ENCODE measurements at places on chromosomes 6 and 20.

DNA sequence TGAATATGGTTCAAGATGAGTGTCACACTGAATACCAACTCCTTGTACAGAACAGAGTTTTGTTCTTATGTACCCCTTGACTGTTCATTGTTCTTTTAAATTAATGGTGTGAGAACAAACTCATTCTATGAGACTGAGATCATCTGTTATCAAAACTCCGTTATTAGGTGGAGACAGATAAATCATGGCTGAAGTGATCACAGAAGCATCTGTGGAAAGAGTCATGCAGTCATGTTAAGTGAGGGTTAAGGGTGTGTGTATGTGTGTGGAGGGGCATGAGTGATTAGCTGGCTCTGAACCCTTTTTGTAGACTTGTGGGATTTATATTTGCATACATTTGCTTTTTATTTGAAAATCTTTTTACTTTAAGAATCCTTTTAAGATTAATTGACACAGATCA is 24.7 kb downstream of the ADGRG6 start:
- DNase-seq: no peak

GRCh38 chr6:39822846-39823815 is 31.0 kb downstream of the DAAM2 start:
- no peak for DNase-seq

DNA sequence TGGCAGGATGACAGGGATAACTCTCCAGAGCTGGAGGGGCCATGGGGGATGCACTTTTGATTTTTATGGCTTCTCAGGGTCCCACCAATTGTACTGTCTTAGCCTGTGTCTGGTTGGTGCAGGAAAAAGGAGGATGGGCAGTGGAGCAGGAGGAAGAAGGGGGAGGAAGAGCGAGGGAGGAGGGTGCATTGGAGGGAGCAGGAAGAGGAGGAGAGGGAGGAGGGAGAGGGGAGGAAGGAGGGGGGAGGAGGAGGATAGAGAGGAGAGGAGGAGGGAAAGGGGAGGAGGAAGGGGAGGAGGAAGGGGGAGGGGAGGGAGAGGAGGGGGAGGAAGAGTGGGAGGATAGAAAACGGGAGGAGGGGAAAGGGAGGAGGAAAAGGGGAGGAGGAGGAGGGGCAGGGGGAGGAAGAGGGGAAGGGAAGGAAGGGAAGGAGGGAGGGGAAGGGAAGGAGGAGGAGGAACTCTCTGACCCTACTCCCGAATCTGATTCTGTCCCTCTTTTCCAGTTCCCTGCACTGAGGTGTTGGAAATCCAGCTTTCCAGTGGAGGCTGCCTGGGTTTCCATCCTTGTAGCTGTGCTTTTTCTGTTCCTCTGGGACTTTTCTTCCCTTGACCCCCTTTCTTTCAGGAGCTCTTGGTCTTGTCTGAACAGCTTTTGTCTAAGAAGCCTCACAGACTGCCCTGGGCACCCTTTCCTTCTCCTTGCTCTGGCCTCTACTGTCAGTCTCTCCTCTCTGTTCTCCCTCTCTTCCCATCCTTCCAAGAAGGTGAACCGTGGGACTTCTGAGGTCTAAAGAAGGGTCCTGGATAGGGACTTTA is 149.4 kb downstream of the DHX35 start:
- no peak for DNase-seq

DNA sequence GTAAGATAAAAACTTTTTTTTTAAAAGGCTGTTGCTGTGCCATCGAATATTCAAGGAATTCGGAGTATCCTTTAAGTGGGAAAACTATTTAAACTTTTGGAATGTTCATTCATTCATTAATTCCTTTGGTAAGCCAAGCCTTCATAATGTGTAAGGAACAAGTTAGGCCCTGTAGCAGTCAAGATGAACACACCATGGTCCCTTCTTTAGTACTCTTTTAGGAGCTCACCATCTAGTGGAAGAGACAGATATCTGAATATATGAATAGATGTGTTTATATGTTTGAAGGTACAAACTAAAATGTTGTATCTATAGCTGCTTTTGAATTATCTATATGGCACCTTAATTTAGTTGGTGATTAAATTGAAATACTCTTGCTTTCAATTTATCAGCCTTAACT is 5.8 kb downstream of the SPO11 start:
- no peak for DNase-seq

GRCh38 chr6:161832622-161833021 is 558.8 kb upstream of the AGPAT4 start:
- DNase-seq: no peak

DNA sequence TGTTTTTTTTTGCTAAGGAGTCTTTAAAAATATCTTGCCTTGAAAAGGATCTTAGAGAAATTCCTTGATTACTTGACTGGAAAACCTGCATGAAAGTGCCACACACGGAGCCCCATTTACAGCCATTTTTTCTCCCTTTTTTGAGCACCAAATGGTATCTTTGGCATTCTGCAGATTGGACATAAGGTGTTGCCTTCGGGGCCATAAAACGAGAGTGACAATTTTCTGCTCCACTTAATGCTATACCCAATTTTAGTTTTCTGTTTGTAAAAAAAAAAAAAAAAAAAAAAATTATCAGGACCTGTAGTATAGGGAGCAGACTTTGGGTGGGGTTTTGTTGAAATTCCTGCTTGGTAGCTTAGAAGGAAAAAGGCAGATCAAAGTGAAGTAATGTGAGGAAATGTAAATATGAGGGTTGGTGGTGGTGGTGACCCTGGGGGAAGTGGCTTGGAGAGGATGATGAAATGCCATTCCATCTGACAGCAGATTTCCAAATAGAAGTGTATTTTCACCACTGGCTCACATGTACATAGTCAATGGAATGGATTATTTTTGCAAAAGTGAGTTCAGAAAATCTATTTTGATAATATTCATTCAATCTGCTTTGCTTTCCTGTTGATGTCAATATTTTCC is 212.1 kb upstream of the SOX4 start:
- no peak for DNase-seq

DNA sequence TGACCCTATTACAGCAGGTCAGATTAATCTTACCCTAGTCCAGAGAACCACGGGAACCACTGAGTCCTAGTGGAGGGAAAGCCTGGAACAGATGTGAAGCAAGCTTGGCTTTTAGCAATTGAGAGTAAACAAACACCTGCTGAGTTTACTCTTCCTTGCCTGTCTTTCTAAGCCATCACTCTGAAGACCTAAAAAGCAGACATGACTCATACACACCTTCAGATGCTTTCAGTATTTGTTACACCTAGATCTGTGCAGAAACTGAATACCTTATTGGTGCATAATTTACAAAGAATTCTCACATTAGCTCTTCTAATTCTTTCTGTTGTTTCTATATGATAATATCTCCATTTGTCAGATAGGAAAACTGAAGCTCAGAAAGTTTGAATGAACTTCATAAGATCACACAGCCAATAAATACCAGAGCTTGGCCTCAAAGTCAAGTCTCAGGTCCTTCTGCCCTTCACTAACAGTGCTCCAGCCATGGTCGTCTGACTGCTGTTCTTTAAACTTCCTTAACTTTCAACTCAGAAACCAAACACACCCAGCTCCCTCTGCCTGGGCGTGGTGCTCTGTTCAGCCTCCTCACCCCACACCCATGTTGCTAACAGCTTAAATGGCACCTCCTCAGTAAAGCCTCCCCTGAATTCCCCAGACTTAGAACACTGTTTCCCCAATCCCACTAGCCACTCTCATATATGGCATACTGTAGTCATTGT is 8.6 kb upstream of the GABBR1 start:
- DNase-seq: no peak

DNA sequence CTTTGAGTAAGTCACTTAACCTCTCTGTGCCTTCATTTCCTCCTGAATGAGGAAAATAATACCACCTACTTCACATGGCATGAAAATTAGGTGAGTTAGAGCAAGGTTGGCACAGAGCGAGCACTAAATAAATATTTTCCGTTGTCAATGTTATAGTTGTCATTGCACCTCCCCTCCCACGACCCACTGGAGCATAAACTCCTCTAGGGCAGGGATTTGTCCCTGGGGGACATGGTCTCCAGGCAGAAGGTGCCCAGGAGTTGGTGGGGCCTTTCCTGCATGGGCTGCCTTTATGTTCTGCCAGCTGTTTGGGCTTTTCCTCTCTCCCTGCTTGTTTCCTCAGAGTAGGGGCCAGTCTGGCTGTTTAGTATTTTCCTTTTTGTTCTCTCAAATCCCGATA is 1.3 kb upstream of the ANGPT4 start:
- no peak for DNase-seq

- DNase-seq: no peak
These were observed 278.8 kb downstream of the CDC5L start for GRCh38 chr6:44666324-44666723.

DNA sequence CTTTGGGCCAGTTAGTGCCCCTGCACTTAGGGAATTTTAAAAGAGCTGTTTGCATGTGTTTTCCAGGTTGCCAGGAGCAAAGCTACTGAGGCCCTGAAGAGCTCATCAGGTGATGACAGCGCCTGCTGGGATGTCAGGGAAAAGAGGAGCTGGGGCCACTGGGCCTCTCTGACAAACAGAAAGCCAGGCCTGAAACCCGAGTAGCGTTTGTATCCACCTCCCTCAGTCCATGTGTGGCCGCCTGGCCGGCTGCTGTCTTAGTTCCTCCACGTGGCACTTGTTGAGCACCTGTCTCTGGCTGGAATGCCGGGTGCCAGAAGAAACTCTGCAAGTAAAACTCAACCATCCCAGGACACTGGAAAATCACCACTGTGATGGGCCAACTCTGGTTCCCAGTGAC is 601.2 kb downstream of the CDH26 start:
- no peak for DNase-seq

- DNase-seq: no peak
These were observed 90.2 kb downstream of the ZDHHC14 start for GRCh38 chr6:157471077-157471686.

DNA sequence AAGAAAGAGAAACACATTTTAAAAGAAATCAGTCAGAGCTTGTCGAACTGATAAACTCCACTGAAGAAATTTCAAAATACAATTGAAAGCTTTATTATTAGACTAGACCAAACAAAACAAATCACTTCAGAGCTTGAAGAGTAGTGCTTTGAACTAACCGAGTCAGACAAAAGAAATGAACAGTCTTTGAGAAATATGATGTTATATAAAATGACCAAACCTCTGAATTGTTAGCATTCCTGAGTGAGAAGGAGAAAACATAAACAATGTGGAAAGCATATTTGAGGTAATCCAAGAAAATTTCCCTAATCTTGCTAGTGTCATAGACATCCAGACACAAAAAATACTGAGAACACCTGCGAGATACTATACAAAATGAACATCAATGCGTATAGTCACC is 13.2 kb upstream of the CST4 start:
- no peak for DNase-seq

DNA sequence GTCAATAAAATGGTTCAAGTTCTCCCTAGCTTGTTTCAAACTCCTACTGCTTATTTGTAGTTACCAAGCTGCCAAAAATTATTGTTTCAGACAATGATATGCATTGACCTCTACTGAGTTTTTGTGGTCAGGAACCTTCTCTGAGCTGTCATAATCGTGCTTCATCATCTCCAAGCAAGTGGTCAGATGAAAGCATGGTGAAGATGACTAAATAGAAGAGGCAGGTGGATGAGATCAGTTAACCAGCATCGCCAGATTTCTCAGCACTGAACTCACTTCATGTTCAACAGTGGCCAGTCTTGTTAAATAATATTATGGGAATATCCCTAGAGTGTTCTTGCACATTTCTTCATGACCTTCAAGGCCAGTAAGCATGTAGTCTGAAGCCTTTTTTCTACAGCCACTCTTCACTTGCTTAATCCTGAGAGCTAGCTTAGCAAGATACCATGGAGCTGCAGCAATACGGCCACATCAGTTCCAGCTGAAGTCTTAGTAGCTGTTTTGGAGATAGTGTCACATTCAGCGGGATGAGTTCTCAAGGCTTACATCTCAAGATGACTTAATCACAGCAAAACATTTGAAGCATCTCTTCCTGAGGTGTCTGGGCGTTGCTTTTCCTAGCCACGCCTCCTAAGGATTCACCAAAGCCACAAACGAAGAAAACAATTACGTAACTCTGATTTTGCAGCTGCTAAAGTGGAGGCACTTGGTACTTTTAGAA is 101.6 kb upstream of the TMEM30A start:
- no peak for DNase-seq

DNA sequence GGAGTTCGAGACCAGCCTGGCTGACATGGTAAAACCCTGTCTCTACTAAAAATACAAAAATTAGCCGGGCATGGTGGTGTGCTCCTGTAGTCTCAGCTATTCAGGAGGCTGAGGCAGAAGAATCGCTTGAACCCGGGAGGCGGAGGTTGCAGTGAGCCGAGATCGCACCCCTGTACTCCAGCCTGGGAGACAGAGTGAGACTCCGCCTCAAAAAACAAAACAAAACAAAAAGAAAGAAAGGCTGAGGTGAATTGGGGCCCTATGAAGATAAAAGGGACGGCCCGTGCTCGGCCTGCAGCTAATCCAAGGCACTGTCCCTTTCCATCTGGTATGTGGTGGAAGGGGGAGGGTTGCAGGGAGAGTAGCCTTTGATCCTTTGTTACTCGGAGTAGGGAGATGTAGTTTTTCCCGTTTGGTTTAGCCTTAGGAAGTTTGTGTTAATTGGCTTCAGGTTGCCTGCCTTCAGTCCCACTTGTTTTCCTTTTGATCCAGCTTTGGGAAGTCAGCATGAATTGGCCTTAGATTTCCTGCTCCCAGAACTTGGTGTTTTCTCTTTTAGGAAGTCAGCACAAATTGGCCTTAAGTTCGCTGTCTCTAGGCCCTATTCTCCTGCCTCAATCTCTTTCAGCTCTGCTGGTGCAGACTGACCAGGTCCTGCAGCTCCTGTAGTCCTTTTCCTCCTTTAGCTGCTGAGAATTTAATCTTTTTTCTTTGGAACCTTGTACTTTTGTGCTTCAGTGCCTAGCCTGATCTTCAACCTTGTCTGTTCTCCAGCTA is 36.1 kb upstream of the PAQR8 start:
- no peak for DNase-seq

- DNase-seq: no peak
These were observed 13.6 kb upstream of the CALHM6 start for GRCh38 chr6:116447496-116448011.

- DNase-seq: no peak
These were observed 37.7 kb downstream of the TRIM27 start for GRCh38 chr6:28886079-28886439.

DNA sequence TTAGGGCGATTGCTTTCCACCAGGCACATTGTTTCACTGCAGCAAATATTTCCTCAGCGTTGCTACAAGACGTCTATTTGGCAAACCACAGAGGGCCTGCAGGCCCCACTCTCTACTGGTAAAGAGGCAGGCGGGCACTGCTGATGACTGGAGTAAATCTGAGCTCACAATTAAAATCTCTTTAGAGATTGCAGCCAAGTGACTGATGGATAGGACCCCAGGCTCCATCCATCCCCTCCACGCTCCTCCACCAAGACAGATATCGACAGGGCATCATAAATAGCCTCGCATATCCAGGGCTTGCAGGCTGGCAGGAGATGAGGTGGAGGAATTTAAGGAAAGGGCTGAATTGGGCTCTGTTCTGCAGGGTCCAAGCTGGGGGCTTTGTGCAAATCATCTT is 50.4 kb upstream of the MDGA1 start:
- no peak for DNase-seq

- no peak for DNase-seq
These were observed 57.0 kb downstream of the DNAAF9 start for GRCh38 chr20:3350422-3350821.

DNA sequence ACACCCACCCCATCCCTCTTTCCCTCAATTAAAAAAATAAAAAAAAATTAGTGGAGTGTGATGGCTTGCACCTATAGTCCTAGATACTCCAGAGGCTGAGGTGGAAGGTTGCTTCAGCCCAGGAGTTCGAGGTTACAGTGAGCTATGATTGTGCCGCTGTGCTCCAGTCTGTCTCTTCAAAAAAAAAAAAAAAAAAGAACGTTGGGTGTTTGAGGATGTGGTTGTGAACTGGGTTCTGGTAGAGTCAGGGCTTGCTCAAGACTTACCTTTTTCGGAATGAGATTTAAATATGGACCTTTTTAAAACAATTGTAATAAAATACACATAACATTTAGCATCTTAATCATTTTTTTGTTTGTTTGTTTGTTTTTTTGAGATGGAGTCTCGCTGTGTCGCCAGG is 211.9 kb downstream of the OR2B2 start:
- DNase-seq: no peak

Data from NCI-H1105 treated with DMSO at 0.1 percent for 48 hours (cell line).